ENCODE measurements at places on chromosomes 13 and 19.

- DNase-seq: no peak
These were observed 38.1 kb downstream of the UCHL3 start for GRCh38 chr13:75587679-75588078.

GRCh38 chr13:49986471-49986870, 10.4 kb upstream of the TRIM13 start:
- no peak for DNase-seq

DNA sequence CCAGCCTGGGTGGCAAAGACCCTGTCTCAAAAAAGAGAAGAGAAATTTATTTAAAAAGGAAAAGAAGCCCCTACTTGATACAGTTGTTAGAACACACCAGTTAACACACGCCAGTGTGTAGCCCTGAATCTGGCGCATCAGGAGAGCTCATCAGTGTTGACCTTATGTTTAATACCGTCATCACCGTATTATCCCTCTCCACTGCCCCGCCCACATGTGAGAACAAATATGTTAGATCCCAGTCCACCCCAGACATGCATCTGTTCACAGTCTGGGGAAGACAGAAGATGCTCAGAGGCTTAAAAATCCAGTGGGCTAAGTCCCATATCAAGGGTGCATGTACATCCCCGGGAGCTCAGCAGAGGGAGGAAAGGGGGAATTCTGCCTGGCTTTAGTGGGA, 155.2 kb downstream of the DPF1 start:
- DNase-seq: no peak

DNA sequence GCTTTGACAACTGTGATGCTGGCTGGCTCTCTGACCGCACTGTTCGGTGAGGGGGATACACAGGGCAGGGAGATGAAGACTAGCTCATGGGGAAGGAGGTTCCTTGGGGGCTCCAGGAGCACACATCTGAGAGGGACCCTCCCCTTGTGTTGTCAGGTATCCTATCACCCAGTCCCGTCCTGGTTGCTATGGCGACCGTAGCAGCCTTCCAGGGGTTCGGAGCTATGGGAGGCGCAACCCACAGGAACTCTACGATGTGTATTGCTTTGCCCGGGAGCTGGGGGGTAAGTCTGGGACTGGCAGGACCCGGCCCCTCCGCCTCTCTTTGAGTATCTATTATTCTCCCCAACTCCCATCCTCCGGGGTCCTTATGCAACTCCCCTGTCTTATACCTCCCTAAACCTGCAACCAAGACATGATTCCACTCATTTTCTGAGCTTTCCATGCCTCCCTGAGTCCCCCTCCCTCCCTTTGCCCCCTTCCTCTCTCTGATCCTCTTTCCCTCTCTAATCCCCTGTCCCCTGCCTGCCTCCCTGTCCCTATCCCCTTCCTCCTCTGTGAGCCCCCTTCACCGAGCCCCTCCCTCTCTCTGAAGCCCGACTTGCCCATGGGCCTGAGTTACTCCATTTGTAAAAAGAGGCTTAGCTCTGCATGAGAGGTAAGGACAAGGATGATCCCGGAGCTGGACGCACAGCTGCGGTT, 12.5 kb downstream of the NCAN start:
- no peak for DNase-seq

GRCh38 chr19:11101057-11101456, 11.8 kb downstream of the LDLR start:
- no peak for DNase-seq

DNA sequence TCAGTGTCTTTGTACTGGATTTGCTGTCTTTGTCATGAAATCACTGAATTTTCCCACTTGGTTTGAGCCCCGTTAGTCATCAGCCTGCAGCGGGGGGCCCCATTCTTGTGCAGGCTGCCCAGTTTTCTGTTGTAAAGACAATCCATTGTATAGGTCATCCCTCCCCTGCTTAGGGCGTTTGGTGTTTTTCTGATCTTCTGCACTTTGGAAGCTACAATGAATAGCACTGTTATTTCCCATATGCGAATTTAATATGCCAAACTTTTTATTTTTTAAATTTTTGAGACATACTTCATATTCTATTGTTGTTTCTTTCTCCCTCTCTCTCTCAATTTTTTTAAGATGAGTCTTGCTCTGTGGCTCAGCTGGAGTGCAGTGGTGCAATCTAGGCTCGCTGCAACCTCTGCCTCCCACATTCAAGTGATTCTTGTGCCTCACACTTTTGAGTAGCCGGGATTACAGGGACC, 9.0 kb downstream of the SLC27A1 start:
- no peak for DNase-seq

DNA sequence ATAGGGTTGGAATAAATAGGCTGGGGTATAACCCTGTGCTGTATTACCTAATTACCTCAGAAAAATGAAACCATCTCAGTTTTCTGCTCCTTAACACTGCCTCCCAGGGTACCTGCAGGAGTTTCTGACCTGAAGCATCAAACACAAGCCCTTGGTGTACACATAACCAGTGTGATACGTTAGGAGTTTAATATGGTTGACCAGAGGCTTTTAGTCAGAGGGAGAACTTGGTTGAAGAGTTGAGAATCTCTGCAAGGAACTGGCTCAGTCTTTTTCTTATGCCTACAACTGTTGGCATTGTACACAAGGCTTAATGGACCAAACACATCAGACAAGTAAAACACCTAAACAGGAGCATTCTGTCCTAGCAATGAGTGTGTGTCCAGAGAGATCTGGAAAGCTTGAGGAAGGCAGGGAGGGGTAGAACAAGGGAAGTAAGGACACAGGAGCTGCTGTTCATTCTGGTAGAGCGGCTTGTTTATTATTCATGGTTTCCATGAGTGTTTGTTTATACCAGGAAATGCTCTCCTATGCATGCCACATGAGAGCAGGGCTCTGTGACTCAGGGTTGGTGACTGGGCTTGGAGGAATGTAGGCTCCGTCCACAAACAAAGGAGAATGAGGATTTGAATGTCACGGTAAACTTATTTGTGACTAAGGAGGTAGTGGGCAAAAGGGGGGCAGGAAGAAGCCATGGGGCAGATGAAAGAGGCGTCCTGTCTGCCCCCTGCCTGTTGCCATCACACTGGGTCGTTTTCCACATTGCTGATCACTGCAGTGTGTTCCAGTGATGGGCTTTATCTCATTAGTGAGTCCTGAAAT, 11.9 kb upstream of the SPATA13 start:
- DNase-seq: no peak

All from T-helper 2 cell (primary cell).